Progenitor cell of endocrine pancreas (in vitro differentiated cells): ENCODE measurements at places on chromosomes 11 and 22.

GRCh38 chr11:126756855-126757254 is 243.7 kb downstream of the KIRREL3 start:
- DNase-seq: no peak

DNA sequence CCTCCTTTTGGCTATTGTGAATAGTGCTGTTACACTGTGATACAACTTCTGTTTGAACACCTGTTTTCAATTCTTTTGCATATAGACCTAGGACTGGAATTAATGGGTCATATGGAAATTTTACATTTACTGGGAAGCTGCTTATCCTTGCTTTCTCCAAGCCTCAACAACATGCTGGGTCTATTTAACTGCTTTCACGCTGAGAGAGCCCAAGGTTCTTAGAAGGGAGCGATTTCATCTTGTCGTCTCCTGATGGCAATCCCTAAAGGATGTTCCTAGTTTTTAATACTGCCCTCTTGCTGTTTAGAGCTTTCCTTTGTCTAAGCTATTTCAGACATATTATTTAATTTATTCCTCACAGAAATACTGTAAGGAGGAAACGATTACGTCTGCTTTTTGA is 15.5 kb downstream of the IRAG1 start:
- no peak for DNase-seq

GRCh38 chr22:29037340-29037932 is 24.2 kb downstream of the C22orf31 start:
- DNase-seq: no peak

DNA sequence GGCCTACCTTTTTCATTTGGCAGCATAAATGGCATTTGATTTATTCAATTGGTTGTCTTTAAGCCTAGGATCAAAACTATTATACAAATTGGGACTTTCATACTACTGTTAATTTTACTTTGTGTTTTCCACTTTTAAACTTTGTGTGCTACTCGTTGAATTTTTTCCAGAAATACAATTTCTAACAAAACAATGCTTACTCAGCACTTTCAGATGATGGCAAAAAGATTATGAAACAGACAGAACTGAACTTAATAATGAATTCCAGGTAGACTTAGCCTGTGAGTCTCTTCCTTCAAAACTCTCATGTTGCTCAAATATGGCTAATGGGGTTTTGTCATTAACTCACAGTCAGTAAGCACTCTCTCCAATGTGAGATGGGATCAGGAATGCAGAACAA is 26.3 kb downstream of the OR5T2 start:
- DNase-seq: no peak

GRCh38 chr22:29528144-29528543 is 25.4 kb downstream of the THOC5 start:
- no peak for DNase-seq

GRCh38 chr11:82986446-82986845 is 84.9 kb downstream of the DDIAS start:
- DNase-seq: no peak

DNA sequence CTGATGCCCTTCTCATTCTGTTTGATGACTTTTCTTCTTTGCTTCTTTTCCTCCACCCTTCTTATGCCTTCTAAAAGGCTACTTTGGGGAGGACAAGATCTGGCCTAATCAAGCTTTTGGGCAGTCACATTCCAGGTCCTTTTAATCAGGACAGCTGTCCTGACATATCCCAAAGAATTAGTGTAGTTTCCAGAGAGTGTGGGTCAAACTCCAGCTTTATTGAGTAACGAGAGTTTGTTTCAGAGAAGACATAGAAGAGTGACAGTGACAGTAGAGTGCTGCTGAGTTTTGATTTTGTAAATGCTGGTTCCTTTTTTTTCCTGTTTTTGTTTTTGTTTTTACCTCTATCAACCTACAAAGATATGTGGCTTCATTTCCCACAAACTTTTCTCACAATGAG is 158.4 kb upstream of the SESN3 start:
- no peak for DNase-seq
